MCF 10A (cell line): ENCODE measurements at places on chromosomes 13 and 19.

DNA sequence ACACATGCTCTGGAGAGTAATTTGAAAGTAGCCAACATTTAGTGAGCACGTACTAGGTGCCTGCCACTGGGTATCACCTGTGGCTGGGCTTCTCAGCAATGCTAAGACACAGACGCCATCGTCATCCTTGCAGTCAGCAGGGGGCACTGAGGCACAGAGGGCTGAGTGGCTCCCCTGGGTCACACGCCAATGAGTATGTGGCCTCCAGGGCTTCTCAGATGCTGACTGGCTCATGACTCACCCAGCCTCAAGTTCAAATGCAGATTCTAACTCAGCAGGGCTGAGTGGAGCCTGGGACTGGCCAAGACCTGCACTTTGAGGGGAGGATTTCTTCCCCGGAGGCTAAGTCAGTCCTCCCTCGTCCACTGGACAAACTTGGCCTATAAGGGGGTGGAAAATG is 115.1 kb upstream of the CACNA1A start:
- peak; percentile 85 for DNase-seq

- DNase-seq, result no peak
These were observed 27.1 kb upstream of the MYCBP2 start for GRCh38 chr13:77353995-77354394.

DNA sequence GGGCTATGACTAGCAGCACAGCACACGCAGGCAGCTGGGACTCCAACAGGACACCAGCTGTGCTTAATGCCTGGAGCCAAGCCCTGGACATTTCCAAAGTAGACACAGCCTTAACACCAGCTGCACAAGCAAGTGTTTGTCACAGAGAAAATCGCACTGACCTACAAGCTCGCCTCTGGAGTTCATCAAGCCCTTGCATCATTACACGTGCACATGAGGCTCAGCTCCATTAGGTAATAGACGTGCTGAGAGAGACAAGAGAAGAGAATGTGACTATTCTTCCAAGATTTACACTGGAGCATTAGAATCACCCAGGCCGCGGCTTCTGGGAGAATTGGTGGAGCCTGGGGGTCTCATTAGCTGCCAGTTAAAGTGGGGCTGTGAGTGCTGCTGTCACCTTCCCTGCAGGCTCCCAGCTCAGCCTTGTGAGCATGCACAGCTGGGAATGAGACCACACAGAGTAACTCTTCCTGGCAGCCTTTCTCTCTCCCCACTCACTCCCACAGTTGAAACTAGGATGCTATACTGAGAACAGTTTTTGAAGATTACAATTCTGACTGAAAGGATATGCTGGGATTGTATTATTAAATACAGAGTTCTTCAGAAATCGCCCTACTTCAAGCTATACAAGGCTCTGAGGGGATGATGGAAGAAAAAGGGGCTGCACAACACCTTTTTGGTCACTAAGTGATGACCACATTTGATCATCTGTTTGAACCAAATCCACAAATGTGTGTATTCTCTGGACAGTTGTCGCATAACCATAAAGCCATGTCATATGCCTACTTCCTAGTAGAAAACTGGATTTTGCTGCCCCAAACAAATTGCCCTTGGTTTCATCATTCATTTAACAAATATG is 10.5 kb downstream of the STOML3 start:
- no peak for DNase-seq

GRCh38 chr19:33332248-33332647 is 29.9 kb upstream of the CEBPA start:
- no peak for DNase-seq

DNA sequence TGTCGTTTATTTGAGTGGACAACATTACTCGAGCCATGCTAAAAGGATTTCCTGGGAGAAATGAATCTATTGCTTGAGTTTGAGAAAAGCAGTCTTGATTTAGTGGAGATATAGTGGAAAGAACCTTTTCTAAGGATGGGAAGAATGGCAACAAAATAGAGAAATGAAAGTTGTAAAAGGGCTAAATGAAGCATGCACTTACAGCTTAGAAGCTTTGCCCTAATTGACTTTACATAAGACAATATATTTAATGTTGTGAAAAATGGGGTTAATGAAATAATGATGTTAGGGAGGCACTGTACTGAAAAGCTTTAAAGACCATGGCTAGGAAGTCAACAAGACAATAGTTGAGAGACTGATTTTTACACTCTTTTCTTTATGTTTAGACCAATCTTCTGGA is 35.4 kb downstream of the SLC10A2 start:
- no peak for DNase-seq

GRCh38 chr13:62524498-62524897 is 1108.8 kb upstream of the PCDH20 start:
- no peak for DNase-seq

DNA sequence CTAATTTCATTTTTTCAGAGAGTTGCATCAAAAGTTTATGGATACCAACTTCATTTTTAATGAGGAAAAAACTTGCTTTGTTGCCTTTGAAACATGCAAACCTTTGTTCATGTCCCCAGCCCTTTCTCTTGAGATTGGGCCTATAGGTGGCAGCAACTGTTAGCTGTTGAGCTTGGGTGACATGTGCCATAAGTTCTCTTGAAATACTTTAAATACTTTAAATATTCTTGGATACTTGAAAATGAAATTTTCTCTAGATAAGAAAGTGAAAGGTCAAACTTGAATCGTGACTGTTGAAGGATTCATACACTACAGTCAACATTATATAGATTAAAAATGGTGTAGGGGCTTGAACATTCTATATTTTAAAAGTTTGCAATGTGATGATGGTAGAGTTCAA is 294.9 kb downstream of the NDFIP2 start:
- peak; percentile 58 for DNase-seq

- DNase-seq, result no peak
These were observed 442 bp downstream of the ZNF420 start for GRCh38 chr19:37078717-37079032.

DNA sequence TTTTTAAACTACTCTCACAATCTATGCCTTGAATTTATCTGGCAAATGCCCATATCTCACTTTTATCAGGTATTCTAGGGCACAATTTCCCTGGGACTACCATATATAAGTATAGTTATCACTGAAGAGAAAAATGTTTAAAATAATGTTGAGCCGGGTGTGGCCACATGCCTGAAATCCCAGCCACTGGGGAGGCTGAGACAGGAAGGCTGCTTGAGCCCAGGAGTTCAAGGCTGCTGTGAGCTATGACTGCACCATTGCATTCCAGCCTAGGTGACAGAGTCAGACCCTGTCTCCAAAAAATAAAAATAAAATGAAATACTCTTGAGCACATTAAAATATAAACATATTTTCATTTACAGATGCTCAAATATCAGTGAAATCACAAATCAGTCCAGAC is 4.1 kb downstream of the KATNAL1 start:
- no peak for DNase-seq

DNA sequence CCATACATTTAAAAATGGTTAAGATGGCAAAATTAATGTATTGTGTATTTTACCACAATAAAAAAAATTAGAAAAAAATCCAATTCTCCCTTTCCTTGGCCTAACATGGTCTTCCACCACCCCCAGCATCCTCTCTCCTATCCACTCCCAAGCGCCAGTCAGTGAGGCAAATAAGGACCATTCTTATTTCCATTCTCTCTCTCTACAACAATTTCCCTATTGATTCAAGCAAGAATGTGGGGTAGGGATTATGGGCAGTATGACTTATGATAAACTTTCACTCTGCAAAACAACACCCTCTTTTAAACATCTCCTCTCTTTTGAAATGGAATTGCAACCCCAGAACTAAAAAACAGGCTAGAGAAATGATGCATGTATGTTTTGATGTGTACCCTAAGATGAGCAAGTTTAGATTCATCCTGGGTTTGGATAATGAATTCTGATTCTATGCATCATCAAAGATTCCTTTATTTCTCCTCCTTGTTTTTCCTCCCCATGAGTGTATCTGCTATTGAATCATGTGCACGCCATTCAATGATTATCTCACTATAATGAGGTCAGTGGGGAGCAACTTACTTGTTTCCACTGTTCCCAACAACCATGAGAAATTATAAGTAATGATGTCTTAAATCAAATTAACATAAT is 3.5 kb downstream of the STARD13 start:
- DNase-seq, result peak; percentile 45
